ENCODE measurements at places on chromosomes 7 and 10. TPM values are rescaled to one million over a fixed set of nuclear protein-coding genes. Genes with fewer than 3 reads are reported as not detected.

- no peak for DNase-seq
These were observed 179.3 kb downstream of the TFEC start for GRCh38 chr7:115851291-115851690.

DNA sequence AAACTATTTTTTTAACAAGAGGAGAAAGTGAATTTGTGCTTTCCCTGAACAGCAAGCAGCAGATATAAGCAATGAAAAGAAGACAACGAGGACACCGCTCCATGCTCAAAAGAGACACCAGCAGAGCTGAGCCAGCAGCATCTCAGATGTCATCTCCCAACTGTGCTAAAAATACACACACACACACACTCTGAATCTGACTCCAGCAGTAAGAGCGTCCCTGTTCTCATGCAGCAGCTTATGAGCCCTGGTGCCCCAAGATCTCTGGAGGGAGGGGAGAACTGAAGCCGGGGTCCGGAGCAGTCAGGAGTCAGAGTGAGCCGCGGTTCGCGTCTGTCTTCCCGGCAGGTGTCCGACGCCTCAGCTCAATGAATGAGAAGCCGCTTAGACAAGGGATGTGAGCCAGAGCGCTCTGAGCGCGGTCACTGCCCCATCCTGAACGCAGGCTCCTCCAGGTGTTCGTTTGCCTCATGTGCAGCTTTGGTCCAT lies 49.2 kb downstream of the SVIL start:
- DNase-seq: no peak

- DNase-seq: no peak
These were observed 261.0 kb downstream of the STK31 start for GRCh38 chr7:23971031-23971430.

GRCh38 chr10:7485244-7485556 lies 74.4 kb upstream of the SFMBT2 start:
- DNase-seq: no peak

DNA sequence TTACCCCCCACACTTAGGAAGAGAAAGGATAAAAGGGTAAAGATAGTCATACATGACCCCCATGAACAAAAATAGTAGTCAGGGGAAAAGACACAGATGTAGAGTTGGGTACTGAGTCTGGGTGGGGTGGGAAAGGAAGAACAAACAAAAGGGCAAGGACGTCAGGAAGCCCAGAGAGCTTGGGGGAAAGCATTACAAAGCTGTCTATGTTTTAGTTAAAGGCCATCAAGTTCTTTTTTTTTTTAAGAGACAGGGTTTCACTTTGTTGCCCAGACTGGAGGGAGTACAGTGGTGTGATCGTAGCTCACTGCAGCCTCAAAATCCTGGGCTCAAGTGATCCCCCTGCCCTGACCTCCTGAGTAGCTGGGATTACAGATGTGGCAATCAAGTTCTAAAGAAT lies 98.4 kb upstream of the PDLIM1 start:
- DNase-seq: no peak

- DNase-seq: no peak
These were observed 89.4 kb upstream of the MTPN start for GRCh38 chr7:136066304-136067143.

The KIN gene
- total RNA-seq: 15.7 TPM

The RADIL gene
- total RNA-seq: 0.58 TPM

The SMO gene
- 1.7 TPM for total RNA-seq

The PIK3AP1 gene
- total RNA-seq: 4.5 TPM
